Mesenchymal stem cell (in vitro differentiated cells and primary cell): ENCODE measurements at places on chromosomes 2 and 18.

GRCh38 chr18:60549338-60549960, 176.9 kb upstream of the MC4R start:
- DNase-seq: peak; percentile 72

DNA sequence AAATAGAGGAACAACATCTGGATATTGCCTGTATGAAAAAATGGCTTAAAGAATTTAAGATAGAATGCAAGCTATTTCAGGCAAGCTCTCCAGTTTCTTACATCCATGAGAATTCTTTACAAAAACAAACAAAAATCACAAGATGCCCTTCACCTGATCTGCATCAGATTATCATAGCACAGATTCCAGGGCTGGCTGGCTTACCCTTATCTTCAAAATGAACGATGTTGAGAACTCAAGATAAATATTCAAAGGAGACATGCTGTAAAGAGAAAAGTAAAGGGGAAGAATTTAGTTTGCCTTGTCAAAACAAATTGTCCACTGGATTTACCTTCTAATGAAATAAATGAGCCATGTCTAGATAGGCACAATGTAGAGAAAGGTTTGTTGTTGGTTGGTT, 18.7 kb upstream of the SLC40A1 start:
- DNase-seq: no peak

- no peak for DNase-seq
Measured at GRCh38 chr18:6721755-6722154, 7.8 kb upstream of the ARHGAP28 start.

GRCh38 chr2:196990788-196991461, 64.4 kb upstream of the PGAP1 start:
- no peak for DNase-seq

DNA sequence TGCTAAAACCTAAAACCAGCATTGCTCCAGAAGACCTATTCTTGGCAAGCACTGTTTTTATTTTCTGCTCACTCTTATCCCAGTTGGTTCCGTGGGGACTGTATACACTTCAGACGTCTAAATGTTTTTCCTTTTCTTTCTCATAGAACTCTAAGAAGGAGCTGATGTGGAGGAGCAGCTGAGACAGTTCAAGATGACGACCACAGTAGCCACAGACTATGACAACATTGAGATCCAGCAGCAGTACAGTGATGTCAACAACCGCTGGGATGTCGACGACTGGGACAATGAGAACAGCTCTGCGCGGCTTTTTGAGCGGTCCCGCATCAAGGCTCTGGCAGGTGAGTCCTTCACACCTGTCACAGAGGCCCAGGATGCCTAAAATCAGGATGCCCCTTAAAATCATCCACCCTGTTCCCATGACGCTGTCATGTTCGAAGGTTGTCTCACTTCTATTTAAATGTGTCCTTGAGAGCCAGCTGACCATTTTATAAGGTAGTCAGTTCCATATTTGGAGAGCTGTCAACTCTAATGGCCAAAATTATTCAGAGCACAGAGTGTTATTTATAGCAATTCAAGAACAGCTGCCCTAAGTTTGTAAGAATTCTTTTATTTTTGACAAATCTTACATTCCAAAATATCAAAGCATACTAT, 70.2 kb downstream of the SPTBN1 start:
- no peak for DNase-seq

DNA sequence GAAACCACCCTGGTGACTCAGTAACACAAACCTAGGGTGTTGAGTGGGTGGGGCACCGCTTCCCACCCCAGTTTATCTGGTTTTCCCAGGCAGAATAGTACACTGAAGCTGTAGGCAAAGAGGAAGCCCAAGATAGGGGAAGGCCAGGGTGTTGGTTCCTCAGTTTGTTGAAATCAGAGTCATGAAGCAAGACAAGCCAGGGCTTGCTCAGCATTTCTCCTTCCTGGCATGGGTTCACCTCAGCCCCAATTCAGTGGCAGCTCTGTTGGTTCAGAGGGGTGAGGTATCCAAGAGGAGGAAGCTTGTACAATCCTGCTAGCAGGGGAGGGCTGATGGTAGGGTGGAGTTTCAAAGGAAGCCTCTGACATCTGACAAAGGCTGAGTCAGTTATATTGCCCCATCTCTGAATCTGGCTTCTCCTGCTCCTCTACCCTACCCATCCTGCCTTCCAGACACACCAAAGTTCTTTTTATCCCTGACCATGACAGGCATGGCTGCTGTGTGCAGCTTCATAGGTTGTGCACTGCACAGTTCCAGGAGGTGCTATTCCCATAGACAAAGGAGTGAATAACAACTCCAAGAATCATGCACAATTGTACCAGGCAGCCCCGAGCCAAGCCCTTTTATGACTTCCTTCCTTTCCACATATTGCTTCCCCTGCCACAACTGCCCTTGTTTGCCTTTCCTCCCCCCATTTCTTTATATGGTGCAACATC, 24.9 kb upstream of the RAB10 start:
- peak; percentile 72 for DNase-seq

DNA sequence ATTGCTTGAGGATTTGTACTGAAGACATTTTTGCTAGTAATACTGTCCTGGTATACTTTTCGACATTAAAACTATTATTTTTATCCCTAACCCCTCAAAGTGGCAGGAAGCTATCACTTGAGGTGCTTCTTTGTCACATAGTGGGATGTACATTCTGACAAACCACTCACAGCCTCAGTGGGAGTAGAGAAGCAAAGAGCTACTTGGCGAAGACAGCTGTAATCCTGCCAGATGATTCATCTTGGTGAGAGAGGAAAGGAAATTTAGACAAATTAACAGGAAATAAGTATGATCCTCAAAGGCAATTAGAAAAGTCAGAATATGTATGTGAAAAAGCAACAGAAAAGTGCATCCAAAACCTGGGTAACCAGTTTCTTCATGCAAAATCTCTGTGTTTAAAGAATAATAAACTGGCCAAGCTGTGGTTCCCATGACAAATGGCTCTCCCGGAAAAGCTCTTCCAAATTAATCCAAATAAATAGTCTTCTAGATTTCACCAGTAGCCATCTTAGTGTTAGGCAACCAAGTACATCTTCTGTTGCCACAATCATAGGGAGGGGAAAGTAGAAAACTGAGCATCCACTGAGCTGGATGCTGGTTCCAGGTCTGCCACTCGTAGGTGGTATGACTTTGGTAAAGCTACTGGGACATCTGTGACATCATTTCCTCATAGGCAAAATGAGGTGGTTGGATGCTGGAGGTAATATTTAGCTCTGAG, 308.0 kb upstream of the LYPD1 start:
- DNase-seq: peak; percentile 15

GRCh38 chr2:165313509-165313908, 74.3 kb downstream of the SCN2A start:
- no peak for DNase-seq

DNA sequence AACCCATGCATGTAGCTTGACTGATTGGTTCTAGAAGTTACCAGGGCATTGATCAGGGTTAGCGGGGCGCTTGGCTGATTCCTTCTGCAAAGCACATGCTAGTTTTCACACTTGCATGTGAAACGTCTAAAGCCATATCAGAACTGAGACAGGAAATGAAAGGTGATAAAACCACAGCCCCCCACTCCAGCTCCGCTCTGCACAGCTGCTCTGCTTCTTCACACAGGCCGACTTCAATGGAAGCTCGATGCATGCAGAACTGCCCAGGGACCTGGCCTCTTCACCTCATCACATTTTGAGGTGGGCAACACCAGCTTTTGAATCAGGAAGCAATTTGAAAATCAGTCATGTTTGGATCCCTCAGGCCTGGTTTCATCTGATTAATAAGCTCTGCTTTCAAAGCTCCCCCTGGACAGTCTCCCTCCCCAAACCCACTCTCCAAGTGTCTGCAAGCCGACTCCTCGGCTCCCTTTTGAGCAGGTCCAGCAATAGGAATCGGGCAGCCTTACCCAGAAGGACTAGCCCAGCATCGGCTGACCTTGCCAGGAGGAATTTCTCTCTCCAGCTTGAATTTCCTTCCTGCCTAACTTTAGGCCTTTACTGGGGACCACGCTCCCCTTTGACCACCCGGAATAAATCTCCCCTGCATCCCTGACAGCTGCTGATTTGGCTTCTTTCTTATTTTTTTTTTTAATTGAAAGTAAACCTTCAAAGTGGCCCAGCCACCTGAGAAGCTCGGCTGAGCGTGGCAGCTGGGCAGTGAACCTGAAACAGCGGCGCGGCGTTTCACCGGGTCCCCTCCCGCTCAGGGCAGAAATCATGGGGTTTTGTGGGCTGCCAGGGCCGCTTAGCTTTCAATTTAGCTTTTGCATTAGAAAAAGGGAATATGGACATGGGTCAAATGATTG, 31.7 kb downstream of the HRH4 start:
- no peak for DNase-seq

DNA sequence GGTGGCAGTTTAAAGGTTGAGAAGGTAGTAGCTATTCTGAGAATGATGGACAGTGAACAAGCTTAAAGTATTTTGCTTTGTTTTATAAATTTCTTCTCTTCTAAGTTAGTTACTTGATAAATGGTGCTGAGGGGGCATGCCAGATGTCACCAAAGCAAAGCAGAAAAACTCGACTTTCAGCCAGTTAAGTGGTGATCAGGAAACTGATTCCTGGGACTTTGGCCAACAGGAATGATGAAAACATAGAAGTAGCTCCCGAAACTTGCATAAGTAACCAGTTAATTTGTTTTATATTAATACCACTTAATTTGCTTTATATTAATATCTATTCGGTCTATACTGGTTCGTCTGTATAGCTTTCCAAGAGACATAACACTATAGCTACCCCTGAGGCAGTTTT, 82.6 kb downstream of the FANCL start:
- no peak for DNase-seq

DNA sequence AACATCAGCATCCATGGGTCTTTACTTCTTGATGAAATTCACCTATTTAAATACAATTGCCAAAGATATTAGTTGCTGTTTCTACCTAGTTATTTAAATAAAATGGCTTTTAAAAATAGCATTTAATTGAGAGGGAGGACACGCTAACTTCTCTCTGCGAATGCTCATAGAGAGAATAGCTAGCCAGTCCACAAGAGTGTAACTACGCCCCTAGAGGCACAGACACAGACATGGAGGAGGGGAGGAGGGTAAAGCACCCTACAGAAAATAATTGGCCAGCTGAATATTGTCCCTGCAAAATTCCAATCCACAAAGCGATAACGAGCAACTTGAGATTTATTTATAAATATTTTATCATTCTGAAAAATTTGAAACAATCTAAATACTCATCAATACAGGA, 97.0 kb upstream of the PAPOLG start:
- DNase-seq: no peak

GRCh38 chr2:18741895-18742732, 152.7 kb upstream of the NT5C1B start:
- no peak for DNase-seq

DNA sequence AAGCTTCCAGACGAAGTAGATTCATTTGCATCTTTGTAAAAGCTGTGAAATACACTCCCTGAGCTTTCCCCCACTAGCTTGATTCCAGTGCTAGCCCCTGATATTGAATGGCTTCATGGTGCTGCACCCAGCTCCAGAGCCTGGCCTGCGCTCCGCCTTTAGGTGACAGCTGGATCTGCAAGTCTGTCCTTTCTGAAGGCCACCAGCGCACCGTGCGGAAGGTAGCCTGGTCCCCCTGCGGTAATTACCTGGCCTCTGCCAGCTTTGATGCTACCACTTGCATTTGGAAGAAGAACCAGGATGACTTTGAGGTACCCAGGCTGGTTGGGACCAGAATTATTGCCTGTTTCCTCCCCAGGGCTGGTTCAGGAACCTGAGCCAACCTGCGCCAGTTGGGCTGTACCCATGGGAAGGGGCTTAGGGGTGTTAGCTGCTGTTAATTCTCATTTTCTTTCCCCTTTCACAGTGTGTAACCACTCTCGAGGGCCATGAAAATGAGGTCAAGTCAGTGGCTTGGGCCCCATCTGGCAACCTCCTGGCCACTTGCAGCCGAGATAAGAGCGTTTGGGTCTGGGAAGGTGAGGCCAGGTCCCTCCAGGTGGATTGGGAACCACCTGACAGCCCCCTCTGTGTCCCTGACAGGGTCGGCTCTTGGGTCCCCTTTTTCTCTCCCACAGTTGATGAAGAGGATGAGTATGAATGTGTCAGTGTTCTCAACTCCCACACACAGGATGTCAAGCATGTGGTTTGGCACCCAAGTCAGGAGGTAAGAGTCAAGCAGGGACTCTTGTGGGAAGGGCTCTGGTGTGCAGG, 1.3 kb downstream of the CIAO1 start:
- peak; percentile 61 for DNase-seq

DNA sequence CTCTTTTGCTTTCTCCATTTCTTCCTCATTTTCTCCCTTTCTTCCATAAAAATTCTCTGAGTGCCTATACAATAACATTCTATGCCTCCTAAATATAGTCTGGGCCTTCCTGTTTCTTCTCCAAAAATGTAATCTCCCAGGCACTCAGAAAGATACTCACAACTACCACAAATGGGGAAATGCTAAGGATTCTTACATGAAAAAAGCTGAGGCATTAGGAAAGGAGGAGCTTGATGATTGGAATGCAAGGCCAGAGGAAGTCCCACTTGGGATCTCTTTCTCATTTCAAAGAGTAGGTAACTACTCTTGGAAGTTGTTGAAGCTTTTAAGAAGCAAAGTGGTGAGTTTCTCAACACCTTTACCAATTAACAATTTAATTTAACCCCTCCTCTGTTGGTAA, 3.4 kb downstream of the VSNL1 start:
- DNase-seq: peak; percentile 12

GRCh38 chr2:75199428-75200011, at the start of gene TACR1:
Gene TACR1 (minus strand): TSS chr2:75199520. CDS start chr2:75198934, 586 bp downstream.
- DNase-seq: peak; percentile 80

DNA sequence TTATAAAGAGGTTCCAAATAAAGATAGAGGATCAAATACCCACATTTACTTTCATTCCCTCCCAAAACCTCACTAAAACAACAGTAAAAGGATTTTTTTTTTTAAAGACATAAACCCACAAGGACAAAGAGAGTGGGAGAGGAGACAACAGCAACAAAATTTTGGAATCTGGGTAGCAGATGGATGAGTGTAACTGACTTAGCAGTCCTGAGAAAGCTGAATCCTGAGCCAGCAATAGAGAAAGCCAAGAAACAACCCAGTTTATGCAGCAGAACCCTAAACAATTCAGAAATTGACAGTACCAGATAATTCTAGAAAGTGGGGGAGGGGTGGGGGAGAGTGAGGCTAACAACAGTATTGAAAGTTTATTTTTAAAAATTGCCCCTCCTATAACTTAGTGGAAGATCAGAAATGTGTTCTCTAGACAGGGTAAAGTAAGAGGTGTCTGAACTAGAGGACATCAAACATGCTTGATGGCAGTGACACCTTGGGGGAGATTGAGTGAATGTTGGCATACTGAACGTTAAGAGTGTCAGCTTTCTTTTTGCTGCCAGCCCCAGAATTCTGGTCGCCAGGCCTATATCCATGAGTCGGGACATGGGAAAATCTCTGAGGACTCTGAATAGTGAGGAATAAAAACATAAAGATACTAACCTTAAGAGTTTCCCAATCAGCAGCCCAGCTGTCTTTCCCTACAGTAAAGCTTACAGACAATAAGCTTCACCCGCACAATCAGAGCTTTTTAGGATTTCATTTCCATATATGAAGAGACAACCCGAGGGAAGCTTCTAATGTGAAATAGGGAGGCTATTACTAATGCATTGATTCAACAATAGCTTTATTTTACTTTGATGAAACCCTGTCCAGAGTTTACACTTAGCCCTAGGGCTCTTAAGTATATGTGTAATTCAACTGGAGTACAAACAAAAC, 128.0 kb upstream of the ALPP start:
- peak; percentile 17 for DNase-seq

GRCh38 chr18:2540575-2540974, 30.7 kb downstream of the METTL4 start:
- no peak for DNase-seq

GRCh38 chr18:32891130-32891529, 118.3 kb upstream of the KLHL14 start:
- DNase-seq: no peak

GRCh38 chr2:38815936-38816335, 37.9 kb downstream of the GEMIN6 start:
- no peak for DNase-seq
